Neural cell (in vitro differentiated cells): ENCODE measurements at places on chromosomes 11 and 22. TPM values are rescaled to one million over a fixed set of nuclear protein-coding genes. Genes with fewer than 3 reads are reported as not detected.

The GPHA2 gene
- not detected in 2 replicates for polyA plus RNA-seq

The NRXN2 gene
- polyA plus RNA-seq, result 68.0 and 99.8 TPM in 2 replicates

The GLYATL1B gene
- polyA plus RNA-seq, result not detected in 2 replicates

The GGT5 gene
- polyA plus RNA-seq, result 0.12 TPM in 1 of 2 replicates, not detected in the other

The NTM gene
- polyA plus RNA-seq, result 34.1 and 39.4 TPM in 2 replicates

The MIOX gene
- polyA plus RNA-seq, result not detected in 2 replicates

The RAB3IL1 gene
- 1.6 and 4.0 TPM in 2 replicates for polyA plus RNA-seq

The ZNF280B gene
- 0.98 and 2.3 TPM in 2 replicates for polyA plus RNA-seq

The SYT7 gene
- 14.0 and 21.8 TPM in 2 replicates for polyA plus RNA-seq

The BET1L gene
- polyA plus RNA-seq, result 6.7 and 7.6 TPM in 2 replicates

The NCAM1 gene
- 120 and 158 TPM in 2 replicates for polyA plus RNA-seq

The DRICH1 gene
- polyA plus RNA-seq, result 0.48 and 1.6 TPM in 2 replicates

The LDHAL6A gene
- polyA plus RNA-seq, result not detected in 2 replicates

The CYB5R2 gene
- 0.92 TPM in 1 of 2 replicates, not detected in the other for polyA plus RNA-seq

The CDC42EP2 gene
- polyA plus RNA-seq, result 0.56 and 1.3 TPM in 2 replicates

The BACE1 gene
- polyA plus RNA-seq, result 20.6 and 21.0 TPM in 2 replicates

The OR6A2 gene
- polyA plus RNA-seq, result 0.05 TPM in 1 of 2 replicates, not detected in the other

The PI4KA gene
- polyA plus RNA-seq, result 42.2 and 48.0 TPM in 2 replicates

The TYR gene
- not detected in 2 replicates for polyA plus RNA-seq

The PITPNM1 gene
- polyA plus RNA-seq, result 25.8 and 37.2 TPM in 2 replicates

The OR56A3 gene
- polyA plus RNA-seq, result not detected in 2 replicates

The MOGAT2 gene
- not detected in 2 replicates for polyA plus RNA-seq

The ALKBH3 gene
- polyA plus RNA-seq, result 27.0 and 34.7 TPM in 2 replicates
